ENCODE measurements at places on chromosomes 6 and 20.

DNA sequence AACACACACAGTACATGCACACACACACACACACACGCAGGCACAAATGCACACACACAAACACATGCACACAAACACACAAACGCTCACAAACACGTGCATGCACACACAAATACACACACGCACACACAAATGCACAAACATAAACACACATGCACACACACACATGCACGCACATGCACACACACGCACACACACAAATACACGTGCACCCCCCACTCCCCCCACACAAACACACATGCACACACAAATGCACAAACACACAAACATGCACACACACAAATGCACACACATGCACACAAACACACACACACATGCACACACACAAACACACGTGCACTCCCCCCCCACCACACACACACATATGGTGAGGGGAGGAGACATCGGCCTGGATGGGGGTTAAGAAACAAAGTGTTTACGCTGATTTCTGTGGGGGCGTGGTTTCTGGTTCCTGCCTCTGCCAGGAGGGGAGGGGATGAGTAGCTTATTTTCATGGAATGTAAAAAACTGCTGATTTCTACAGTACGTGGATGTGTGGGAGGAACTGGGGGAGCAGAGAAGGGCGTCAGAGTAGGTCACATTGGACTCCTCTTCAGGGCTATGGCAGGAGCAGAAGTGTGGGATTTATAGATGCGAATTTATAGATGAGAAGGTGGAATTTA lies 607.2 kb downstream of the QKI start:
- no peak for DNase-seq

- no peak for DNase-seq
Observed at GRCh38 chr6:137488150-137489045, 5.8 kb downstream of the OLIG3 start.

GRCh38 chr20:53284256-53284655 lies 309.4 kb downstream of the ZNF217 start:
- no peak for DNase-seq

DNA sequence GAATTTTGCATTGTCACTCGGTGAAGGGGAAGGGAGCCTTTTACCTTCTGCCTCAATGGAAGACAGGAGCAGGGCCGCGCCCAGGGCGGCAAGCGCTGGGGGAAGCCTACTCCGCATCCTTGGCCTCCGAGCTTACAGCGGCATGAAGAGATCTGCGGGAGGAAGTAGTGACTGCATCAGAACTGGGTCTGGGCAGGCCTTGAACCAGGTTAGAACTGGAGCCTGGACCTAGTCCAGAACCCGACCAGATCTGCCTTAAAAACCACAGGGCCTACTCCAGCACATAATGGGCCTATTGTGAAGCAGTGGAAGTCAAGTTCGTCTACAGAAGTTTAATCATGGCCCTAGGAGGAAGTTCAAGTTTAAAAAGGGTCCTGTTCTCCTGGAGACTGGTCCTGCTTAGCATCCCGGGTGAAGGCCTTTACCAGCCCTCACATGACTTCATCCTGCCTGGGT lies 3.1 kb downstream of the COL12A1 start:
- DNase-seq, result no peak

- no peak for DNase-seq
Observed at GRCh38 chr6:14965424-14966075, 280.3 kb upstream of the JARID2 start.

GRCh38 chr6:33709605-33710295 lies 1.8 kb downstream of the UQCC2 start:
- DNase-seq, result no peak

GRCh38 chr6:128158496-128158895 lies 257.6 kb upstream of the THEMIS start:
- no peak for DNase-seq

GRCh38 chr6:109743739-109744138 lies 52.6 kb downstream of the FIG4 start:
- DNase-seq, result no peak

DNA sequence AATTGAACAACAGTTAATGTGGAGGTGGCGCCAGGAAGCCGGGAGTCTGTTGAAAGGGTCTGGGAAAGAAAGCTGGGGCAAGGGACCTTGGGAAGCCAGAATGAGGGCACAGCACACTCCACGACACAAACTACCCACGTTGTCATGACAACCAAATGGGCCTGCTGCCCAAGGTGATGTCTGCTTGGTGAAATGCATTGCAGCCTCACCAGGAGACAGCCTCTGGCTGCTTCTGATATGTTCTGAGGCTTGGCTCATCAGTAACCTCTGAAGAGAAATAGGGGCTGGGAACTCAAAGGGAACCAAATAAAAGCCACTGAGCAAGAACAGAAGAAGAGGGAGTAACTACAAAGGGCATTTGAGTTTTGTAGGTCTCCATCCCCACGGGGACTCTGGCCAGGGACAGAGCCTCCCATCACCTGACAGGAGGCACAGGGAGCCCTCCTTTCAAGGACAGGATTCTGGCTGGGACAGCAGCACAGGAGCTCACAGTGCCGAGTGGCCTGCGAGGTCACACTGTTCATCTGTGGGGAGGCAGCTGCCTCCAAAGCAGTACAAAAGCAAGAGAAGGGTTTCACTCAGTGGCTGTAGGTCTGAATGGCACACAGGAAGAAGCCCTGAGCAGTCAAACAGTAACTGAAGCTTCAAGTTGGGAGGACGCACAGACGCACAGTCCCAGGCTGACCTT lies 44.6 kb upstream of the KCNK16 start:
- peak; percentile 69 for DNase-seq

DNA sequence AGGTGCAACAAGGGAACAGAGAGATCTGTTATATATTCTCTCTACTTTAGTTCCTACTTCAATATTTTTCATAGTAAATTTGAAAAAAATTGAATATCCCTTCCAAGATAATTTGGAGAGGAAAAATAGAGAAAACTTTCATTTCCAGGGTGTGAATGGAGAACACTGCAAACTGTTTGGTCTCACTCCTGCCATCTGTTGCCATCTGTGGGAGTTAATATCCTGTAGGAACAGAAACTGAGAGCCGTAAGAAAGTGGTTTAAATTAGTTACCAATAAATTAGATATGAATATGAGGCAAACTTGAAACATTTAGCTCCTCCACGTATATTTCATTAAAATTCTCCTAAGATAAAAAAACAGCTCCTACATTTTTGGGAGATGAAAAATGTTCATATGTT lies 4.2 kb downstream of the ZNF337 start:
- DNase-seq, result no peak

- no peak for DNase-seq
Observed at GRCh38 chr20:12824328-12825225, 184.2 kb upstream of the SPTLC3 start.

DNA sequence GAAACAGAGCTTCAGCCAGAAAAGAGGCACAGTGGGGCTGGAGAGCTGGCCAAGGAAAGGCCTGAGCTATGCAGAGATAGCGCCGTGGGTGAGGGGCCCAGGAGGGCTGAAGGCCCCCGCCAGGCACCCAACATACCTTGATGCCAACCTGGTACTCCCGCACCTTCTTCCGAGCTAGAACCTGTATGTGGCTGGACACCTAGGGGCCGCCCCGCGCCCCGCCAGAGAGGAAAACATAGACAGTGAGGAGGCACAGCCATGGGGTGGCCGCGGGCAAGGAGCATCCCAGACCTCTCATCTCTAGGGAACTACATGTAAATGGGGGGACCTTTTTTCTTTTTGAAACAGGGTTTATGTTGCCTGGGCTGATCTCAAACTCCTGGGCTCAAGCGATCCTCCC lies 12.0 kb downstream of the RPL10A start:
- DNase-seq, result no peak

DNA sequence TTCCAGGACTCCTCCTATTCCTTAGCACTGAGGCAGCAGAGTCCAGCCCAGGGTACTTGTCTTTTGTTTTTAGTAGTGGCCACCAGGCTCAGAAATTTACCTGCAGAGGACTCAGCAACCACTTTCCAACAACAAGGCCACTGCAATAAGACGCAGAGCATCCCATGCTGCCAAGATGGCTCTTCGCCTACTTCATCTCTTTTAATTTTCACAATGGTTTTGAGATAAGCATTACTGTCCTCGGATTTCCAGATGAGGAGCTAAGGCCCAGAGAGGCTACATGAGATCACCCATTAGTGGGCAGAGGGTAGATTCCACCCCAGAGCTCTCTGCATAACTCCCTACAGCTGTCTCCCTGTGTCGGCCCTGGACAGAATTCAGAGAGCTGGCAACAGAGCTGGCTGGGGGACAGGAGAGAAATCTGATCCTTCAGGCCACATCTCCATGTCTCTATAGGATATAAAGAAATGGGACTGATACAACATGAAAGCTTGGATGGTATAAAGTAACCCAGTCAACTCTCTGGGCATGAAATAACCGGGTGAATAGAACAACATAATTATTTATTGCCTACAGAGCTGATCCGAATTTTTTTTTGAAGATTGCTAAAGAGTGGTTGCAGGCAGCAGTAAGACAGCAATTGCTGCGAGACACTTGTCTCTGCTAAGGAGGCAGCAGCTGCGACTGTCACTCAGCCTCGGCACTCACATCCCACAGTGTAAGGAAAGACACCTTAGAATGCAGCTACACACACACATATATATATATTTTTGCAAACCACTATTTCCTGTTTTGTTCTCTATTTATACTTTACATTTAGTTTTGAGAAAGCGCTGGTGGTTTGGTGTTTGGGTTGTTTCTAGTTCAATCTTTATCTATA lies 37.2 kb downstream of the SCML4 start:
- no peak for DNase-seq

- no peak for DNase-seq
Observed at GRCh38 chr6:133169901-133170300, 71.3 kb upstream of the EYA4 start.

- no peak for DNase-seq
Observed at GRCh38 chr6:69673298-69673697, 123.5 kb downstream of the LMBRD1 start.

DNA sequence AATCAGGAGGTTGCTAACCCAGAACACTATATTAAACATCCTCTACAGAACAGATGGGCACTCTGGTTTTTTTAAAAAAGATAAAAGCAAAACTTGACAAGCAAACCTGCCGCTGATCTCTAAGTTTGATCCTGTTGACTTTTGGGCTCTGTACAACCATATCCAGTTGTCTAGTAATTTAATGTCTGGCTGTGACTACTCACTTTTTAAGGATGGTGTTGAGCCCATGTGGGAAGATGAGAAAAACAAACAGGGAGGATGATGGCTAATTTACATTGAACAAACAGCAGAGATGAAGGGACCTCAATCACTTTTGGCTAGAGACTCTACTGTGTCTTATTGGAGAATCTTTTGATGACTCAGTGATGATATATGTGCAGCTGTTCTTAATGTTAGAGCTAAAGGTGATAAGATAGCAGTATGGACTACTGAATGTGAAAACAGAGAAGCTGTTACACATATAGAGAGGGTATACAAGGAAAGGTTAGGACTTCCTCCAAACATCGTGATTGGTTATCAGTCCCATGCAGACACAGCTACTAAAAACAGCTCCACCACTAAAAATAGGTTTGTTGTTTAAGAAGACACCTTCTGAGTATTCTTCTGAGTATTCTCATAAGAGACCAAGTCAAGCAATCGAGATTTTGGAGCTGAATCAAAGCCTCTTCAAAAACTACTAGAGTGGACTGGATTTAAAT lies 201.2 kb upstream of the SHLD1 start:
- no peak for DNase-seq

DNA sequence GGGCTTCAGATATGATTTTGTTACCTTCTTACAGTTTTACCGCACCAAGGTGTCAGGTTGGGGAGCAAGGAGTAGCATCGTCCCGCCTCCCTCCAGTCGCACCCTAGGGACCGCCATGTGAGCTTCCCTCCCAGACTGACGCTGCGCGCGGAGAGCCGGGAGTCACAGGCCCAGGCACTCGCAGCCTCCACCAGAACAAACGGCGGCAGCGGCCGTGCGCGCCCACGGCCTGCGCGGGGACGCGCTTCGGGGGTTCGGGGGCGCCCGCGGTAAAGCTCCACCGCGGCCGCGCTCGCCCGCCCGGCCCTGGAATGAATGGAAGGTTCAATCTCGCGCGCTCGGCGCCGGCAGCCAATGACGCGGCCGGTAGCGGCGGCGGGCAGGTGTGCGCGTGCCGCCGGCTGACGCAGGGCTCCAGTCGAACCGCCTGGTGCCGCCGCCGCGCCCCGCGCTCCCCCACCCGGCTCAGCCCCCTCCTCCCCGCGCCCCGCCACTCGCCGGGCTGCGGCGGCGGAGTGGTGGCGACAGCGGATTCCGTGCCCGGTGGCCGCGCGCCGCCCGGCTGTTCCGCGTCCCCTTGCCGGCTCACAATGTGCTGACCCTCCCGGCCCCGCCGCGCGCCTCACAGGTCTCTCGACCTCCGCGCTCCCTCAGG lies 16.5 kb upstream of the LIN28B start:
- no peak for DNase-seq

DNA sequence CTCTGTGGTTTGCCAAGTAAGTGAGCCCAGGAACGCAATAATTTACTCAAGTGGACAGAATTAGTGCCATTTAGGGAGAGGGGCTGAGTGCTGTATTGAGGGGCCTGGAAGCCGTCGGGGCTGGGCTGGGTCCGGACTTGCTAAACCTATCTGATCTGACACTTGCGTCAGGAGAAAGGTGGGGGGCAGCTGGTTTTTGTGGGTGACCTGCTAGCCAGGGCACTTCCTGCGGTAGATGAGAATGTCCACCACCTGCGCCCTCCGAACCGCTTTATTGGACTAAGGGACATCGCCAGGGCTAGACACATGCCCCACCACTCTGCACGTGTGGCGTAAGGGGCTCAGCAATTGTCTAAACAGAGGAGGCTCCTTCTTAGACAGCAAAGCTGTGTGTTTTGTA lies 139.1 kb downstream of the CDH4 start:
- DNase-seq, result no peak

GRCh38 chr6:120055071-120055470 lies 705.5 kb upstream of the MAN1A1 start:
- DNase-seq, result no peak

DNA sequence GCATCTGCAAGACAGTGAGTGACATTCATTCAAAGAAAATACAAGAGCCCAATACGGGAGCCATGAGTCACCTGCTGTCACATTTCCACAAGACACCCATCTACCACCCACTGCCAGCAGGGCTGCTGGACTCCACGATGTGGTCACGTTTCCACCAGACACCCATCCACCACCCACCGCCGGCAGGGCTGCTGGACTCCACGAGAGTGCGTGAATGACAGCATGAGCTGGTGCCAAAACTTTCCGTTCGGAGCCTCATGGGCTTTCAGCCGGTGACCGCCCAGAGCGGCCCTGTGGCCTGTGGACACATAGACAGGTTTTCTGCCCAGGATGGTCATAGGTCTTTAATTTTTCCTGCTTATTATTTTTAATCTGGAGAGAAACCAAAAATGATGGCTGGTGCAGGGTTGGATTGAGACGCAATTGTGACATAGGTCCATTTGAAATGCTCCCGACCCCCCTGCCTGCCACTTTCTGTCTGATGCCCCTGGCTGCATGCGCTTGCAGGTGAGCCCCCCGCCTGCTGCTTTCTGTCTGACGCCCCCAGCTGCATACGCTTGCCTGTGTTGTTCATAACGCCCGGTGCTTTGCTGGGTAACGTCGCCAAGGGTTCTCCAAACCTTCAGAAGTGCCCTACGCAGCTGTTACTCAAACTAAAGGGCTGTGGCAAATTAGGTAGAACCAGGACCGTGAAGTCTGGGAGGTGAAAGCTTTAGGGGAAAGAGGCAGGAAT lies 59.1 kb upstream of the SMOC2 start:
- DNase-seq, result no peak

- DNase-seq, result no peak
Observed at GRCh38 chr20:13554706-13555105, 84.0 kb downstream of the TASP1 start.

GRCh38 chr6:149471801-149472200 lies 13.0 kb downstream of the ZC3H12D start:
- DNase-seq, result no peak
